Islet precursor cell (in vitro differentiated cells): ENCODE measurements at places on chromosomes 16 and 17.

GRCh38 chr17:80961541-80962330 lies 29.9 kb upstream of the CHMP6 start:
- DNase-seq, result no peak

DNA sequence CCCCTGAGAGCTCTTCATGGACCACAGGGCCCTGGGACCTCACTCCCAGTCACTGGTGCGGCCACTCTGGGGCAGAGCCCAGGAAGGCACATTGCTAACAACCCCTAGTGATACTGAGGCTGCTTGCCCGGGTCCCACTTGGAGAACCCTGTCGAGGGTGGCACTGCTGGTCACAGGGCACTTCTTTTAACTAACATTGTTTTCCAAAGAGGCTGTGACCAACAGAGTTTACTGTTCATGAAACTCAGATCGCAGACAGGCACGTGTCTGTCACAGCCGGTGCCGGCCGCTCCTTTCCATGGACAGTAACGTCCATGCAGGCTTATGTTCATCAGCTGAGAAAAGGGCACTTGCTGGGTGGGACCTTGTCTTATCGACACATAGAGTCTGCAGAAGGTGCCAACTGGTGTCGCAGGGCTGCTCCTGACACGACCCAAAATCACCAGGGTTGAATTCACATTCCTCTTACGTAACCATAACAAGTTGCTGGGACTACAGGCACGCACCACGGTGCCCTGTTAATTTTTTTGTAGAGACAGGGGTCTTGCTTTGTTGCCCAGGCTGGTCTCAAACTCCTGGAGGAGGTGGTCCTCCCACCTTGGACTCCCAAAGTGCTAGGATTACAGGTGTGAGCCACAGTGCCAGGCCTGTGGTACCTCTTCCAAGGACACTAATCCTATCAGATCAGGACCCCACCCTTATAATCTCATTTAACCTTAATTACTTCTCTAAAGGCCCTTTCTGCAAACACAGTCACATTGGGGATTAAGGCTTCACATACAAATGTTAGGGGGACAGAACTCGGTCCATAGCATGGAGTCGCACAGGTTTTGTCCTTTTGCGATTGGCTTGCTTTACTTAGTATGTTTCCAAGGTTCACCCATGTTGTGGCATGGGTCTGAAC lies 1.2 kb upstream of the ZC3H18 start:
- DNase-seq, result no peak

- peak; percentile 57 for DNase-seq
These were observed 26.7 kb downstream of the TBX4 start for GRCh38 chr17:61478790-61479492.

DNA sequence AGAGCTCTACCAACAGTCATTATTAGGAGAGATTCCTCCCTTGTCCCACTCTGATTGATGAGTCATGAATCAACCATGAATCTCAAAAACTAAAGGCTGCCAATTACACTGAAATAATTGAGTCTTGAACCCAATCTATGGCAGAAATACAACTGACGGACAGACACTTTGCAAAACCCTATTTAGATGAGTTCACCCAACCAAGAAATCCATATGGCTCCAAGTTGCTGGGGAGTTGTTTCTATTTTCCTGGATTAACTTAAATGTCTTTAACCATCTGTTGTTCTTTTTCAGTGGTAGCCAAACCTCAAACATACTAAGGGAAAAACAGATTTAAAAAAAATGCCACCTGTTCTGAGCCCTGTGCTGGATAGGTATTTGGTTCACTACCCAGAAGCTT lies 151.0 kb downstream of the SHISA9 start:
- no peak for DNase-seq

GRCh38 chr17:50129728-50130558 lies at the start of gene SAMD14:
TSS of gene SAMD14 (minus strand) at chr17:50130160. CDS start at chr17:50124959, 5,201 bp downstream.
- peak; percentile 83 for DNase-seq

GRCh38 chr16:10172848-10173655 lies 9.2 kb downstream of the GRIN2A start:
- peak; percentile 95 for DNase-seq

DNA sequence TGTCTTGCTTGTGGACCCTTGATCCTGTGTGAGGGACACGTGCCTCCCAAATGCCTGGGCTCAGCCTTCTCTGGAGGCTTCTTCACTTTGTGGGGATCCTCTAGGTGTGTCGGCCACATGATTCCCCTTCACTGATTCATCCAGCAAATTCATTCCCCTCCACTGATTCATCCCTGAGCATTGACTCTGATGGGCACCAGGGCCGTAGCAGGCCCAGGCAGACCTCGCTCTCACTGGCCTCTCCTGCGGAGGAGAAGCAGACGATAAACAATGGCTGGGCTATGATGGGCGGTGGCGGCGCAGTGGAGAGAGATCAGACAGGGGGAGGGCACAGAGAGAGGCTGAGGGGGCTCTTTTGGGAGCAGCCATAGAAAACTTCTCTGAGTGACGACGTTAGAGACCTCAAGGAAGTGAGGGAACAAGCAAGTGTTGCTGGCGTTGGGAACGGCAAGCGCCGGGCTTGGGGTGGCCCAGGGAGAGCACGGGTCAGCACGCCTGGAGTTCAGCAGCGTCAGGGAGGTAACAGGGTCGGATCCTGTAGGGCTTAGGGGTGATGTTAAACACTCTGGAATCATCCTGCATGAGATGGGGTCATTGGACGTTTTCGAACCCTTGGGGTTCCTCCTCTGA lies 17.5 kb upstream of the RPTOR start:
- peak; percentile 60 for DNase-seq

DNA sequence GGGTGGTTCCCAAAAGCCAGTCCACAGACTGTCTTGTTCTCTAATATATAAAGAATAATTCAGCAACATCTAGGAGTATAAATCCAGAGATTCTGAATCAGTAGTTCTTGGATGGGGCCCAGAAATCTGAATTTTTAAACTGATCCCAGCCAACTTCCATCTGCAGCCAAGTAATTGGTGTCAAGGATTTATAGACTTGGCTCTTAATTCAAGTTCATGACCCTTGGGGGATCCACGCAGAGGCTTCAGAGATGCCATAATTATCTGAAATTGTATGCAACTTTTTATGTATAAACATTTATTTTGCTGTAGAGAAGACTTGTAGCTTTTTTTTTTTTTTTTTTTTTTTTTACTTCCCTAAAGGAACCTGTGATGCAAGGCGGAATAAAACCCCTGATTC lies 60.6 kb downstream of the HLF start:
- no peak for DNase-seq

DNA sequence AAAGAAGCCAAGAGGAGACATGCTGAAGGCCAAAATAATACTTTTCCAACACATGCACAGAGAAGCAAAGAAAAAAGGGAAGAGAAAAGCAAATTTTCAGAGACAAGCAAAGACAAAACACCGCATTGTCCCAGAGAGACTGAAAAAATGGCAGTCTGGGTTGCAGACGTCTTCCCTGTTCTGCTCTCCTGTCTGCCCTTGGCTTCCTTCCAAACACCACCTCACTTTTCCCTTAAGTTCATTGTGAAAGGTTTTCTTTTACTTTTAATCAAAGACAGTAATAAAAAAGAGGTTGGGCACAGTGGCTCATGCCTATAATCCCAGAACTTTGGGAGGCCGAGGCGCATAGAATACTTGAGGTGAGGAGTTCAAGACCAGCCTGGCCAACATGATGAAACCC lies 21.2 kb upstream of the VAT1L start:
- DNase-seq, result no peak

GRCh38 chr16:48524348-48525200 lies 85.4 kb downstream of the N4BP1 start:
- no peak for DNase-seq

- no peak for DNase-seq
These were observed 128.3 kb downstream of the AXIN2 start for GRCh38 chr17:65433157-65433556.

- no peak for DNase-seq
These were observed 51.4 kb upstream of the STAC2 start for GRCh38 chr17:39277110-39277509.

- DNase-seq, result peak; percentile 97
These were observed 430.4 kb downstream of the HAPSTR1 start for GRCh38 chr16:9521749-9522370.

GRCh38 chr17:58335061-58335731 lies 6.6 kb upstream of the TSPOAP1 start:
- peak; percentile 57 for DNase-seq

DNA sequence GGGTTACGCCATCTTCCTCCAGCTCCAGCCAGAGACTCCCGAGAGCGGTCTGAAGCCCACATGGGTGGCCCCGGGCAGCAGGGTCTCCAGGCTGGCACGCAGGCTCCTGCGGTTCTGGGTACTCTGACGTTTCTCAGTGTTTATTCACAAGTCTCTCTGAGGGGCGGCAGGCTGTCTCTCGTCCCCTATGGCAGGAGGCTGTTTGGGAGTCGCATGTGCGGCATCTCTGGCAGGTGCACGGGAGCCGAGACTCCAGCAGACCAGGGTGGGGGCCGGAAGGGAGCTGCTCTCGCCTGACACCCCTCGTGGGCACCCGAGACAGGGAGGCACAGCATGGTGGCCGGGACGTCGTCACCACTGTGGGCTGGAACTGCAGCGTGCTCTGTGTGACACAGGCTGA lies 48.1 kb downstream of the ZNF778 start:
- DNase-seq, result no peak

- DNase-seq, result no peak
These were observed 5.7 kb downstream of the PRSS53 start for GRCh38 chr16:31083081-31083480.

DNA sequence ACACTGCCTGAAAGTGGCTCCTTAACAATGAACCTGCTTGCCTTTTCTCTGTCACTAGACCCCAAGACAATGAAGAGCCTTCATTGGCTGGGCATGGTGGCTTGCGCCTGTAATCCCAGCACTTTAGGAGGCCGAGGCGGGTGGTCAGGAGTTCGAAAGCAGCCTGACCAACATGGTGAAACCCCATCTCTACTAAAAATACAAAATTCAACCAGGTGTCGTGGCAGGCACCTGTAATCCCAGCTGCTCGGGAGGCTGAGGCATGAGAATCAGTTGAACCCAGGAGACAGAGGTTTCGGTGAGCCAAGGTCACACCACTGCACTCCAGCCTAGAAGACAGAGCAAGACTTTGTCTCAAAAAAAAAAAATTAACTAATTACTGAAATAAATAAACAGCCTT lies 45.3 kb upstream of the SEC14L1 start:
- no peak for DNase-seq

DNA sequence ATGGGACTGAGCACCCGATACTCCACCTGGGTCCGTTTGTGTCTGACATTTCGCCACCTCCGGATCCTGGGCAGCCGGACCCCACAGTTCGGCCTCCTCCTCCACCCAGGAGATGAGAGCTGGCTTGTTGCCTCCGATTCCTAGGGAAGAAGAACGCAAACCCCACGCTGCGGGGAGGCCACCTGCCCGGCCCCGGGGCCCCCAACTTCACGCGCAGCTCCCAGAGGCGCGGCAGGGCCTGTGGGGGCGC lies 542 bp downstream of the ZNF764 start:
- no peak for DNase-seq

- no peak for DNase-seq
These were observed 304.6 kb downstream of the ABCC12 start for GRCh38 chr16:47851146-47851545.

DNA sequence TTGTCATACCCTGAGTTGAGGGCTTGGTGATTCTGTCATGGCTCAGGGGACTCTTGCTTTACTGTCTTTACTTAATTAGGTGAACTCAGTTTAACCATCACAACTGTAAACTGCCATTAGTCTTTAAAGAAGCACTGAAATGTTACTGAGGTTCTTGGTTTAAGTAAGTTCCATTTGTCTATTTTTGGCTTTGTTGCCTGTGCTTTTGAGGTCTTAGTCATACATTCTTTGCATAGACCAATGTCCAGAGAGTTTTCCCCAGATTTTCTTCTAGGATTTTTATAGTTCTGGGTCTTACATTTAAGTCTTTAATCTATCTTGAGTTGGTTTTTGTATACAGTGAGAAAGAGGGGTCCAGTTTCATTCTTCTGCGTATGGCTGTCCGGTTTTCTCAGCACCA lies 137.5 kb downstream of the SOCS1 start:
- DNase-seq, result no peak

- peak; percentile 71 for DNase-seq
These were observed 603.8 kb upstream of the CA10 start for GRCh38 chr17:52762147-52762793.

DNA sequence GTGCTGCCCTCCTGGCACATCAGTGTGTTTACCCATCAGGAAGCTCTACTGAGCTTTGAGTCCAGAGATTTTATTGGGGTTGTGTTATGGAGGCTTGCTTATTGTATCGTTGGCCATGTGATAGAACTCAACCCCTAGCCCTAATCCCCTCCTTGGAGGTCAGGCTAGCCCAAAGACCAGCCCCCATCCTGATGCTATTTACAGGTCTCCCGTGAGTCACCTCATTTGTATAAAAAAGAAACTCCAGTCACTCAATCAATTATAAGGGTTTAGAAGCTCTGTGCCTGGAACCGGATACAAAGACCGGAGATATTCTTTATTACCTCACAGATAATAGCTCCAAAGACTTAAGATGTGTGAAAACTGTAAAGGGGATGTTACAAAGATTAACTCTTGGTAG lies 405.9 kb downstream of the CNTNAP4 start:
- DNase-seq, result no peak

- DNase-seq, result peak; percentile 85
These were observed at the start of gene TLCD3A for GRCh38 chr17:732067-732901. TSS of gene TLCD3A (plus strand) at chr17:732596. CDS start at chr17:732648, 52 bp downstream.

GRCh38 chr16:58509256-58510096 lies 5.8 kb upstream of the SETD6 start:
- peak; percentile 41 for DNase-seq

DNA sequence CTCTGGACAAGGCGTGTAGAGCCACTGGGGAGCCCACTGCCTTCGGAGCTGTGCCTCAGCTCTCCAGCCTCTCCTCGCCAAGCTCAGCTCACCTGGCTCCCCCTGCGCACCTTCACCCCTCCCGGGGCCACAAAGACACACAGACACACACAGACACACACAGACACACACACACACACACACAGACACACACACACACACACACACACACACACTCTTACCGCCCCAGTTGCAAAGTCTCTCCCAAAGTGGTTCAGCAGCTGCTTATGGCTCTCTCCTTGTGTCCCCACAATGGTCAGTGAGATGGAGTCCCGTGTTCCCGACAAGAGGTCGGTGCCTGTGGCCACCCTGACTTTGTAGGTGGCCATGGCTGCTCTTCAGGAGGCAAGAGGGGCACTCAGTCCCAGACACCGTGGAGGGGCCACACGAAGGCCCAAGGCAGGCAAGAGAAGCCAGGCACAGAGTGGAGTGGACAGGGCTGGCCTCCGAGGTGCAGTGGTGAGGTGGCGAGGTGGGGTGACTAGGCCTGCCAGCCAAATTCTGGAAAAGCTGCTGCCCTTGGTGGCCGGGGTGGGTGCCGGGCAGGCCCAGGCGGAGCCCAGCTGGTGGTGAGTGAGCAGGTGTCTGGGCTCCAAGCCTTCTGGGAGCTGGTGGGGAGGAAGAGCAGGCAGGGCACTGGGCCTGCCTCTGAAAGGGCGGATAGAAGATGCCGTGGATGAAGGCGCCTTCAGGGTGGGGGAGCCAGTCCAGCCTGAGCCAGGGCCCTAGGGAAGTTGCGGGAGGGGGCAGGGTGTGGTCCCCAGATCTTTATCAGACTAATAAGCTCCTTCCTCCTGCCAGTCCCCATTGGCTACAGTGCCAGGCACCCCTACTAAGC lies at the start of gene ALOX12B:
TSS of gene ALOX12B (minus strand) at position 642 of the 877 bp plus-strand sequence. CDS start at position 368, 274 bp downstream.
- DNase-seq, result no peak

GRCh38 chr17:76038050-76038449 lies 10.9 kb upstream of the EVPL start:
- DNase-seq, result no peak

- DNase-seq, result no peak
These were observed 44.6 kb downstream of the UBN1 start for GRCh38 chr16:4891886-4892216.

- no peak for DNase-seq
These were observed 62.2 kb downstream of the UTP18 start for GRCh38 chr17:51322390-51323029.

- no peak for DNase-seq
These were observed 2.2 kb upstream of the ATP6V0A1 start for GRCh38 chr17:42456223-42457106.

- peak; percentile 77 for DNase-seq
These were observed 47.4 kb downstream of the RAI1 start for GRCh38 chr17:17728550-17729251.
